Stimulated activated CD4-positive, alpha-beta T cell treated with anti-CD3 and anti-CD28 coated beads, Interleukin-15, amount 100 ng/mL, for 1 hour (primary cell): ENCODE measurements at places on chromosomes 12 and 14.

DNA sequence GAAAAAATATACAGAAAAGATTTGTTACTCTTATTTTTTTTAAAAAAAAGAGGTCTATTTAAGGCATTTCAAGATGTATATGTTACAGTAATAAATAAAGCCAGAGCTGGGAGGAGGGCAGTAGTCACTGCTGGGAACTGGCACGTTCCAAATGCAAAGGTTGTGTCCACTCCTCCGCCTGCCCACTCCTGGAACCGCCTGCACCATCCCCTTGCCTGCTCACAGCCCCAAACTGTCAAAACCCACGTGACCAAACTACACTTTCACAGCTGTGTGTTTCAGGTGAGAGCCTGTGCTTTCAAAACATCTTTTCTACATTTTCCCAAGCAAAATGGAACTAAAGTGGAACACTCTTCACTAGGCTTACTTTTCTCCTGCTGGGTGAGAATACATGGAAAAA lies 160.4 kb downstream of the TTC7B start:
- DNase-seq, result no peak

DNA sequence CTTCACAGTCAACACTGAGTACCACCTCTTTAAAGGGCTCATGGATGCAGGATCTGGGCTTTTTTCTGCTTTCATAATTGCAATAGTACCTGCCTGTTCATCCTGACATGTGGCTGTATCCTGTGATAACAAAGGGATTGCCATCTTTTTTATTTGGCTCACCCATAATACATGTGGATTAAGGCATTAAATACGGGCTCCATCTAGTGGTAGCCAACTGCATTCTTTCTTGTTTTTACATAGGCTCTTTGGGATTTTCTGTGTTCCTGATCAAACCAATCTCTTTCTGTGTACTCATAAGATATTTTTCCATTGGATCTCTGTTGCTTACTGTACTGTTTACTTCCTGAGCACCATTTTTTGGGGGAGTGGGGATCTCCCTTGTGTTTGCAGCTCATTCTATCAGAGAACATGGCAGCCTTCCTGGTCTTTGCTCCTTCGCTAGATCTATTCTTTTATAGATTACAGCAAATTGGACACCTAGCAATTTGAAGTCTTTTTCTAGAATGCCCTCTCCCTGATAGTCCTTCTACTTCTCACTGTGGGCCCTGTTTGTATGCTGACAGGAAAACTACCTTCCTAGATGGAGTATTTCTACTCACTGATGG lies 723.4 kb upstream of the MDGA2 start:
- DNase-seq, result no peak

DNA sequence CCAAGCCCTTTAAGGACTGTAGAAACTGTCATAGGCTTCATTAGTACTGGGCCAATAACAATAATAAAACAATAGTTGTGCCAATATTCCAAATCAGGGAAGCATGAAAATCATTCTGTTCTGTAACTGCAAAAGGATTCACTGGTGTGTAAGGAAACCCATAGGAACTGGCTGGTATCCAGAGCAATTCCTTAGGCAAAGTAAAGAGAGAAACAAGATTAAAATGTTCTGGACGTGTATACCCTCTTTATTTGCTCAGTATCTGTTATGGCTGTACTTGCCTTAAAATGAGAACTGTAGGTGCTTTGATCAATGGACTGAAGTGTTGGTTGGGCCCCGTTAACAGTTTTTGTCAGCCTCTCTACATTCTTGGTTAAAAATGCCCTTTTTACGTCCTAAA lies 72.4 kb upstream of the STAC3 start:
- no peak for DNase-seq

DNA sequence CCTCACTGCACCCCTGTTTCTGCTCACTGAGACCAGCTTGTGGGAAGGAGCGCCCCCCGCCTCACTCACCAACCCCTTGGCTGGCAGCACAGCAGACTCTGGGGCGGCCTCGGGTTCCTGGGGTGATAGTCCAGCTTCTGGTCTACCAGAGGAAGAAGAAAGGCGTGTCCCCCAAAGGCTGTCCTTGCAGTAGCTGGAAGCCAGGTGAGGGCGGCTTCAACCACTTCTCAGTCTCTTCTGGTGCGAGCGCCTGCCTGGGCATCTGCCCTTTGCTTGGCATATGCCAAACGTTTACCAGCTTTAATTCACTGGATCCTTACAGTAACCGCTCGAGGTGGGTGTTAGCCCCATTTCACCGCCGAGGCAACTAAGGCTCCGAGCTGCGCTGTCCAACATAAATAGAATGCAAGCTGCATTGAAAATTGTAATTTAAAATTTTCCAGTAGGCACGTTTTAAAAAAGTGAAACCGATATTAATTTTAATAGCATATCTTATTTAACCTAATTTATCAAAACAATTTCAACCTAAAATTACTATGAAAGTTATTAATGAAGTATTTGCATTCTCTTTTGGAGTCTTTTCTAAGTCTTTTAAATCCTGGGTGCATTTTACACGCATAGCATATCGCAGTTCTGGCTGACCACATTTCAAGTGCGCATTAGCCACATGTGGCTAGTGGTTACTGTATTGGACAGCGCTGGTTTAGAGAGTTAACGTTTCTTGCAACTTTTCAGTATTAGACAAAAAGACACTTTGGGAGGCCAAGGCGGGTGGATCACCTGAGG lies 872 bp downstream of the FAM177A1 start:
- DNase-seq, result no peak

DNA sequence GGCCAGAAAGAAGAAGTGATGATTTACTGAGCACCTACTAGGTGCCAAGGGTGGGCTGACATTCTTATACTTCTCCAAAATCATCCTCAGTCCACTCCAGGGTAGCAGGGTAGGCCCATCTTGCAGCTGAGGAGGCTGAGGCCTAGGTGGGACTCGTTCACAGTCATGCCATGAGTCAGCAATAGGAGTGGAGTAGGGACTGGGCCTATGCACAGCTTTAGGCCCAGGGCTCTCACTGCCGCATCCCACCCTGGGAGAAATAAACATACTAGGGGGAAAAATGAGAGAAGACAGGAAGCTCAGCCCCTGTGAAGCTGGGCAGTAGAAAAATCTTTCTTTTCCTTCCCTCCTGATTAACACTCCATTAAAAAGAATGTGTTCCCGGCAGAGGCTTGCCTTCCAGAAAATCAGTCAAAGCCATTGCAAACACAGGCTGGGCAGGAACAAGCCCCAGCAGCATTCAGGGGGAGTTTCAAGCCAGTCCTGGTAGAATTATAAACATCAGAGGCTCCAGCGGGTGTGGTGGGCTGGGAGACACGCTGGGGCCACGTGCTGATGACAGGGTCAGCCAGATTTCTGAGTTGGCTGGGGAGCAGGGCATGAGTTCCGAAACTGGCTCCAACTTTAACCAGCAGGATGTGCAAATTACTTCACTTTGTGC lies 1.8 kb downstream of the HSPB8 start:
- no peak for DNase-seq

DNA sequence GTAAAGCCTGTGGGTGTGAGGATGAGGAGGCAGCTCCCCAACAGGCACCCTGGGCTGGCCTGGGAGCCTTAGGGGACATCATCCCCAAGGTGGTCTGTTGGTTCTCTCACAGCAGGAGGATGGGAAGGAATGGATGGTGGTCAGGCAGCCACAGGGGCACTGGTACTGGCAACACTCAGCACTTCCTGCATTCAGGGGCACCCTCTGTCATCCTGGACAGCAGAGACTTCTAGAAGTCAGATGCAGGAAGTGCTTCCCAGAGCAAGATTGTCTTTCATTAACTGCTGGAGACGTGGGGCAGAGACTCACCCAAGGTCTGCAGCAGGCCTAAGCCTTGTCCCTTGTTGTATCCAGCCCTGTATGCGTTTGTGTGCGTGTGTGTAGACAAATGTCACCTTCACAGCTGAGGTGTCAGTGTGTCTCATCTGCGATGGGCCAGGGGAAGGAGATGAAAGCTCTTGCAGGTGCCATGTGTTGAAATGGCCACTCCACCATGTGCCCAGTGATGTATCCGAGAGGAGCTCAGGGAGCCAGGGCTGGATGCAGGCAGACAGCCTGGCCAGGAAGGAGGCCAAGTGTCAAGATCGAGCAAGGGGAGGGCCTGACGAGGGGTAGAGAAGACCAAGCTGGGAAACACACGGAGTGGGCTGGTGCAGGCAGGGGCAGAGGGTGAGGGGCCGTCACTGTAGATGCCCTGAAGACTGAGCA lies 85.1 kb downstream of the PITPNM2 start:
- no peak for DNase-seq

GRCh38 chr14:84783511-84783910 lies 746.4 kb upstream of the FLRT2 start:
- no peak for DNase-seq

GRCh38 chr12:89760783-89761182 lies 52.1 kb upstream of the ATP2B1 start:
- no peak for DNase-seq

DNA sequence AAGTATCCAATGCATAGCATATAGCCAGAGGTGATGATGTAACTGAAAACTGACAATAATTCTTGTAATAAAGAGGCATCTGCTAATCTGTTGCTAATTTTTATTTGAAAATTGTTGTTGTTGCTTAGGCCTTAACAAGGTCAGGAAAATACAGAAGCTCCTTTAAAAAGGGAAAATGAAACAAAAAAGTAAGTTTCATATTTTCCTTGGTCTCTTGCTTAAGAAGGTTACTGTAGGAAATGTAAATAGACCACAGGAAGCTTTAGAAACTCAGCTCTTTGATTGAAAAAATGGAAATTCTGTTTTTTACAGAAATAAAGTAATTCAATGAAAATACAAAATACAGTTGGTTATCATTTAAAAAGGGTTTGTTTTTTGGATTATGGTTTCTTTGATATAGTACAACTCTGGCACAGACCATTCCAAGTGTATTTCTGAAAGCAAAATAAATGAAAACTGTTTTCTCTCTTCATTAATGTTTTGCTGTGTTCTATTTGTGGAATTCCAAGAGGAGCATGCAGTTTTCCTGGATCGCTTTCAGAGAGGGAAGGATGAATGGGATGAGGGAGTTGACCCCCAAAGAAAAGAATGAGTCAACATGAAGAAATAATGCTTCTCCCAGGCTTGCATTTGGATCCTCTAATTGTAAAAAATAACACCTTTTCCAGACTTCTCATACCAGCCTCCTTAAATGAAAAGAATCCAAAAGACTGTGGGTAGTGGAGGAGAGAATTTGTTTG lies 398.0 kb upstream of the FAR2 start:
- no peak for DNase-seq

- no peak for DNase-seq
Measured at GRCh38 chr12:1993341-1993740, 10.9 kb downstream of the DCP1B start.

GRCh38 chr12:2637371-2637770 lies 157.4 kb upstream of the FKBP4 start:
- DNase-seq, result no peak

DNA sequence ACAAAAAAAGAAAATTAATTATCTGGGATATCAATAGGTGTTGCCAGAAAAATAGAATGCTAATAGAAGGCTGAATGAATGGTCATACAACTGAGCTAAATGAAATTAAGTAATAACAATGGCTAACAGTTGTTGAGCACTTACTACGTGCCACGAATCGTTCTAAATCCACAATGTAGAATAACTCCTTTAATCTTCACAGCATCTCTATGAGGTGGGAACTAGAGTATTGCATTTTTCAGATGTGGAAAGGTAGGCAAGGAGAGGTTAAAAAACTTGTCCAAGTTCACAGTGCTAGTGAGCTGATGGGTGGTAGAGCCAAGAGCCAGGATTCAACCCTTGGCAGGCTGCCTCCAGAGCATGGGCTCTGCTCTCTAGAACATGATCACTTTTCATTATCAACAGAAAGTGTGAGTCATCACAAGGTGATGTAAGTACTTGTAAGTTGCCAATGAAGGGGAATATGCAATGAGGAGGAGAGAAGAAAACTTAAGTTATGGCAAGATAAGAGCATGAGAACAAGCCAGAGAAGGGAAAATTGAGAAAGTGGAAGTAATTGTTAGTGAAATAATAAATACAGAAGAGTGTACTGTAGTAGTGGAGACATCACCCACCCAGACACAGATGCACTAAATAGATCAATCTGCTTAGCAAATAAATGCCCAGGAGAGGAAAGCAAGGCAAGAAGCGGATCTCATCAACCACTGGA lies 122.1 kb downstream of the PRKD1 start:
- no peak for DNase-seq

GRCh38 chr14:105299654-105300541 lies 903 bp downstream of the BRF1 start:
- DNase-seq, result no peak

- DNase-seq, result no peak
Measured at GRCh38 chr12:107533218-107533617, 152.4 kb upstream of the PWP1 start.

DNA sequence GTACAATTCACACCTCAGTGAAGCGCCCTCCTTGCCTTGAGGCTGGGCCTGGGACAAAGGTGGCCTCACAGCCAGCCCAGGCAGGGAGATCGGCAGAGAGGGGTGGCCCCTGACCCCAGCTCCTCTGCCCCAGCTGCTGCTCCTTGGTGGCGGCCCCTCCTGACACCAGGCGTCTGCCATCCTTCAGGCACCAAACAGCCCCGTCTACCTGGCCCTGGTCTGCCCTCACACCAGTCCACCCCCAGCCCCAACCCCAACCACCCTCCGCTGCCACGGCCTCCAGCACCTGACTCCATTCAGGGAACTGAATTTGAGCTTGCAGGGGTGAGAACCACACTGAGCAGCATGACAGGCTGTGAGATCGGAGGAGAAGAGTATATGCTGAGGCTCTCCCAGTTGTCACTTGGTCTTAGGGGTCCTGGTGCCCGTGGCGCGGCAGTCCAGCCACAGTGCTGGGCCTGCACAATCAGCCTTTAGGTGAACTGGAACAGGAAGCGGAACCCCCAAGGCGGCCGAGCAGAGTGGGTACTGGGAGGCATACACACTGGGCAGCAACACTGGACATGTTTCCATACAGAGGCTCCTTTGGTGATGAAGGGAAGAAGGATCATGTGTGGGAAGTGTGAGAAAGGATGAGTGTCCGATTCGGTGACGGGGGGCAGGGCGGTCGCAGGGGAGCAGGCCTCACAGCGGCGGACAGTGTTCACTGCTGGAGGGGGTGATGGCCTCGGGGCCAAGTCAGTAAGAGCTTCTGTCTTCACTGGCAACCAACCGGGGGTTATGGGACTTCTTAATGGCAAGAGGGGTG lies 18.7 kb downstream of the ZFYVE21 start:
- DNase-seq, result no peak

GRCh38 chr14:70333728-70334127 lies 25.8 kb downstream of the COX16 start:
- DNase-seq, result no peak
